Erythroblast (primary cell): ENCODE measurements at places on chromosomes 6 and 20.

GRCh38 chr6:25453288-25453687 lies 174.1 kb downstream of the CARMIL1 start:
- DNase-seq, result no peak

DNA sequence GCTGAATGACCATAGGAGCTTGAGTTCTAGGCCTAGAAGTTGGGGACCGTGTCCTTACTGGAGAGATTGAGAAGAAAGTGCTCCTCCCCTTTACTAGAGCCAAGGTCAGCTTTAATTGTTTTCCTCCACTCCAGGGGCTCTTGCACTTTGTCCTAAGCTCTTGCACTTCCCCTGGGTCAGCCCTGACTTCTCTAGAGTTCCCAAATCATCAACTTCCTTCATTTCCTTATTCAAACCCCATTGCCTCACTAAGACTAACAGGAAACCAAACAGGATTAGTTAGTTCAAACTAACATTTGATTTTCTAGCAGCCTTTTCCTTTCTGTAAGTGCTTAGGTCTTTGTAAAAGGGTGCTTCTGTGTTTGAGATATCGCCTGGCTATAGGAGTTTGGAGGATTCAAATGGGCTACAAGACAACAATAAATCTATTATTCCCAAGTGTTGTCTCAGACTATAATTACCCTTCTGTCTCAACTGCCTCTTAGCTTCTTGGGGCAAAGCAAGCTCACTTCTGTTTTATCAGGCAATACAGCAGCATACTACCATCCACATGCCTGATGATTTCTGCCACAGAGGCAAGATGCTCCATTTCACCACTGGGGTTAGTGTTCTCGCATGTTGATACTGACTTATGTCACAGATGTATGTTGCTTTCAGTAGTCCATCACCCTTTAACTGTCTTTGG lies 12.8 kb upstream of the DTNBP1 start:
- no peak for DNase-seq

GRCh38 chr20:32574296-32575226 lies 10.6 kb downstream of the NOL4L start:
- DNase-seq, result peak; percentile 80

DNA sequence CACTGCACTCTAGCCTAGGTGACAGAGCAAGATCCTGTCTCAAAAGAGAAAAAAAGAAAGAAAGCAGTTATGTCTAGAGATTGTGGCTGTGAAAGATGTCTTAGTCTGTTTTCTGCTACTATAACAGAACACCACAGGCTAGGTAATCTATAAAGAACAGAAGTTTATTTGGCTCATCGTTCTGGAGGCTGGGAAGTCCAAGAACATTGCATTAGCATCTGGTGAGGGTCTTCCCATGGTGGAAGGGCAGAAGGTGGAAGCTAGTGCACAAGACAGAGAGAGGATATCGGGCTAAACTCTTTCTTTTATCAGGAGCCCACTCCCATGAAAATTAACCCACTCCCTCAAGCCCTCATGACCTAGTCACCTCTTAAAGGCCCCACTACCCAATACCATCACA lies 16.2 kb upstream of the RALY start:
- DNase-seq, result no peak

DNA sequence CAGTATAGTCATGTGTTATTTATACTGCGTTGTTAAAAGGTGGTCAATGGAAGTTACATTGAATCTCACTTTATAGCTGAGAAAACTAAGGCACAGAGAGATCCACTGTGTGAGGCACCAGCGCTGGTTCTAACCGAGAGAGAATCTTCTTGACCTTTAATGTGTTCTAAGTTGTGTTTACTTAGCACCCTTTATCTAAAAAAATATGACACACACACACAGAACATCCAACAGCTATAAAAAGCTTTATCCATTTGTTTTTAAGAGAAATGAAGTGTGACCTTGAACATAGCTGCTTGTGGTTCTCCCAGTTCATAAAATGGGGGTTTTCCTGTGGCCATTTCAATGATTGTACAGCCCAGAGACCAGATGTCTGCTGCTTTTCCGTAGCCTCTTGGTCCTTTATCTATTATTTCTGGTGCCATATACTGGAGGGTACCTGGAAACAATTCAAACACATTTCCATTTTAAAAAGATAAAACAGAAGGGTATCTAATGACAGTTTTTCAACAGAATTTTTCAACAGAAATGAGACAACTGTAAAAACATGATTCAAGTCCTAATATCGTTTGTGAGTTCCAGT lies 54.8 kb upstream of the MAP7 start:
- no peak for DNase-seq

DNA sequence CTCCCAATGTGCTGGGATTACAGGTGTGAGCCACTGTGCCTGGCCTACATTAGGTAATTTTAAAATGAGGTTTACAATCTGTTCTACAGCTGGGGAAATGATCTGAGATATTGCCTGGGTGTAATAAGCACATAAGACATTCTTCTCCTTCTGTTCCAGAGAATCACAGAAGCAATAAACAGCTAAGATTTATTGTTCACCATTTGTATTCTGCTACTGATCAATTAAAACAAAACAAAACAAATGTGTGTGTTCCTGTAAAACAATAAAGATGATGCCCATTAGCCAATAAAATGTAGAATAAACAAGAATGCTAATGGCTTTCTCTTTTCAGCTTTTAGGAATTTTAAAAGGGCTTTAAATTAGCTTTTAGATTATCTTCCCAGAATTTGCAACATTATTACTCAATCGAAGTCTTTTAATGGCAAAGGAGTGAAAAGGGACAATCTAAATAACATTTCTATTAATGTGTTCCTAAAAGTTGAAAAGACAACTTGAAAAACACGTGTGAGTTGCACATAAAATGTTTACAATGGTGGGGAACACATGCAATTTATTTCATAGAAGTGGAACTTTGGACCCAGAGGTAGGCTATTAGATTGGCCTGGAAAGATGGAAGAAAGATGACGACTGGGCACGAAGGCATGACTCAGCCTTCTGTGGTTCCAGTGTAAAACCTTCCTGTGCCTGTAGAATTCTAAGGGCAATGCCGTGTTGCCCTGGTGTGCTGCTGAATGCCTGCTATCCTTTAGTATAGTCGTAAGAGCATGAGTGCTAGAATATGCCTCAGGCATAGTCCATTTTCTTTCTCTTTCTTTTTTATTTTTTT lies 29.0 kb upstream of the DEK start:
- no peak for DNase-seq

DNA sequence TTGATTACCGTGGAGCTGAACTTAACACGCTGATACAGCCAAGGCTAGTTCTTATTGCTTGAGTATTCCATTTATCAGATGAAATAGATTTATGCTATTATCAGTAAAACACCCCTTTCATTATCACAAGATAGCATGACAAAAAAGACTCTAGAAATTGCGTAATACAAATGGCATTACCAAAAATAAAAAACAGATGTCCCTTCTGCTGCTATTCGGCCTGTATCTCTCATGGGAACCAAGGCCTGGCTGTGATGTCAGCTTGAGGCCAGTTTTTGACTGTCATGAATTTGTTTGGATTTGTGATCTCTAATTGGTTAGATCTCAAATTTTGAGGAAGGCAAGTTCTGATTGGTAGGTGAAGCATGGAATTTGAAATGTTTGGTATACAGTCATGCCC lies 25.2 kb downstream of the MEI4 start:
- no peak for DNase-seq

DNA sequence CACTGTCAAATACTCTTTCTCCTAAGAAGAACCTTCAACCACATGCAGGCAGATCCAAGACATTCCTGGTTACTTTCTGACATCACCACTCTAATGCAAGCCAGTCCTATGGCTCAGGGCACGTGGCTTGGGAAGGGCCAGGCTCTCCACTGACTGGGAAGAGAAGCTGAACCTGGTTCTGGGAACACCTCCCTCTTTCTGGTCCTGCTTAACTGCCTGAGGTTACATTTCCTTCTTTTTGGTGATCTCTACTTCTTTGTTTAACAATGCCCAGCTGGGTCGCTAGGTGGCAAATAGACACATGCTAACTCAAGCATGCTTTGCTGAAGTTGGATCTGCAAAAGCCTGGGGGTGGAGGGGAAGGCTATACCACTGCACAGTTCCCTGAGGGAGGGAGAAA lies 249.8 kb downstream of the GMDS start:
- no peak for DNase-seq

GRCh38 chr20:57986666-57987065 lies 241.8 kb downstream of the ANKRD60 start:
- DNase-seq, result no peak

- DNase-seq, result no peak
Observed at GRCh38 chr6:134182528-134182927, 130.1 kb upstream of the SLC2A12 start.

DNA sequence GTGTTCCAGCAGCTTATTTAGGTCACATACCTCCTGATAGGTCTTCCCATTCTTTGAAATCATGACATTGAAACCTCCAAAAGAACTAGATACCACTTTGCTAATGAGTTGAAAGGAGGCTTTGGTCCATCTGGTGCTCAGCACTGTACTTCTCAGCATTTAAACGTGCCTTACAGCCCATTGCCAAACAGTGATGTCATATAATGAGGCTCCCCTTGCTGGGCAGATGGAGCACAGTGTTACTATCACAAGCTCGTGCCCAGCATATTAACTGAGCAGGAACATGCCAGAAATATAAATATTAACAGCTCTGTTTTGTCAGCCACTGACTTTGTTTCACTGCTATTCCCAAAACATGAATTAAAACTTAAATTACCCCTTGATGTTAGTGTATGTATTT lies 25.5 kb upstream of the MAPK13 start:
- DNase-seq, result peak; percentile 47

GRCh38 chr6:107579456-107580056 lies 89.6 kb downstream of the SOBP start:
- DNase-seq, result no peak

GRCh38 chr6:139990856-139991465 lies 616.5 kb upstream of the CITED2 start:
- no peak for DNase-seq

DNA sequence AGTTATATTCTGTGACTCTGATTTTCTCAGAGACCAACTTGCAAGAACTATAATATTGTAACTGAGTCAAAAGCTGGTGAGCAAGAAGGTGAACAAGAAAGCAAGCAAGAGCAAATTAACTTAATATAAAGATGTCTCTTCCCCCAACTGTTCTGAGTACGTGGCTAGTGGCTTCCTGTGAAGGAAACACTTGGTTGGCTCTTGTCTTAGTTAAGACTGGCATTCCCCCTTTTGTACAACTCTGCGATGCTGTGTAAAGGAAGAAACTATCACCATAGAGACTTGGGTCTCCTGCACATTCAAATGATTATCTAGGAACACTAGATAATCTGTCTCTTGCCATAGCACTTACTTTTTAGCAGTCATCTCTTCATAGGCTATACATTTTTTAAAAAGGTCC lies 47.3 kb upstream of the TNFAIP3 start:
- no peak for DNase-seq

- DNase-seq, result no peak
Observed at GRCh38 chr6:98797217-98797994, 37.0 kb upstream of the POU3F2 start.

DNA sequence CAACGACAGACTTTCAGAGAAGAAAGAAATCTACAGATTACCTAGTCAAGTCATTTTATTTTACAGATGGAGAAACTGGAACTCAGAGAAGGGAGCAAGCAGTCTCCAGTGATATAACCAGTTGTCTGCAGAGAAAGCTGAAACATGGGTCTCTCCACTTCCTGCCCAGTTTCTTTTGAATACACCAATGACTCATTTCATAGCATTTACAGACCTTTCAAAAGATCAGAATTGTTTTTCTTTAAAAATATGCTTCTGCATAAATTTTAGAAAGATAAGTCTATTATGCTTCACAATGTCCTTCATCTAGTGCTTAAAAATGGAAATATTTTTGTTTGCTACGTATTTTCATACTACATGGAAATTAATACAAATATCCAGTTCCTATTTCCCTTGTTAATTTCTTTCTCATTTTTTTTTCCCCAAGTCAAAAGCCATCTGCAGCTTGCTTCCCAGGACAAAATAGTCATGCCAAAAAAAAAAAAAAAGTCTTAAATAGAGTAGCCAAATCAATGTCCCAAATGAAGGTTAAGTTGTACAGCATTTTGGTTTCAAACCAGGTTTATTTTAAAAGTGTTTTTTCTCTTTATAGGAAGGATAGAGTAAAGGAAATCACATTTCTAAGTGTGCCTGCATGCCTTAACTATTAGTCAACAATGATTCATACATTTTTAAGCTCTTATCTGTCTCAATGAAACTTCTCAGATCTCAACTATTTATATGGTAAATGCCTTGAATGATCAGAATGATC lies 36.9 kb downstream of the ARHGAP18 start:
- DNase-seq, result peak; percentile 20

GRCh38 chr20:51380401-51381385 lies 161.8 kb downstream of the NFATC2 start:
- DNase-seq, result peak; percentile 15

GRCh38 chr6:33750244-33750991 lies 3.7 kb upstream of the IP6K3 start:
- DNase-seq, result no peak

GRCh38 chr6:113420290-113420689 lies 436.9 kb upstream of the MARCKS start:
- DNase-seq, result no peak

DNA sequence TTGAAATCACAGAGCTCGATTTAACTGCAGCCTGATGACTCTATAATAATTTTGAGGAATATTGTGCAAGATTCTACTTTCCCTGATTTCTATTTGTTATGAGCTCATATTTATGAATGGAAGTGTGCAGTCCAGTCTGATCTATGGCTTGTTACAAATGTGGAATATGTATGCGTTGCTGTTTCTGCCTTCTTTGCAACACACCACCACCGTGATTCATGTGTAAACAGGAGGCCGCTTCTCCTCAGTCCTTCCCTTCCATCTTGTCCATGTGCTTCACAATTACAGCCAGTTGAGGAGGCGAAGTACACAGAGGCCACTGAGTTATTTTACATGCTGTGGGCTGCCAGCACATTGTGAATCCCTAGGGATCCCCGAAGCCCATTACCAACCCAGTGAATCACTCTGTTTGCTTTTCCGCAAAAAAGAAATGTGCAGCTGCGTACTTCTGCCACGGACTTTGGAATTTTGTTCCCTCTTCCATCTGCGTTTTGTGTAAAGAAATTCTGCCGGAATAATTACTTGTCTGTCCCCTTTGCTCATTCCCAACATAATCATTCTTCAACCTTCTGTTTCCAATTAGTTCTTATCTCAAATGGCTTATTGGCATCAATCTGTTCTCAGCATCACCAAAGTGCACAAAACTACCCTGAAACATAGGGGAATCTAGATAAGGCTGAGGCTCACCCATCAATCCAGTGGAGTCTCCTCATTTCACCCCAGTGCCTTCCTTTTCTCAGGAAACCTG lies 551.6 kb upstream of the CITED2 start:
- no peak for DNase-seq
